Omental fat pad (tissue), 4 donors: ENCODE measurements at places on chromosomes 4 and X.

DNA sequence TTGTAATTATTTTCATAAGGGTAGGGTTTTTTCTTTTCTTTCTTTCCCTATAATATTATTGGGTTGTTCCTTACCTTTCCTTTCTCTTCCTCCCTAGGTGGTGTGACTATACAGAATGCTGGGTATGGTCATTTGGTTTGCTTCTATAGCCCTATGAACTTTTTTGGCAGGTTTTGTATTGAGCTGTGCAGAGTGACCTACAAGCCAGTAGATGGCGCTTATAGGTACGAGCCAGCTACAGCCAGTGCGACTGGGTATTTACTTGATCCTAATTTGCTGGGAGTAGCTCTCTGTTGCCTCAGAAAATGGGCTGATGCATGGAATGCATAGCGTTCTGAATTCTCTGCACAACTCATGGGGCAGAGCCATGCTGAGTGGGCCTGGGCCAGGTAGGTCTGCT, 423.3 kb downstream of the MAGEE1 start:
- DNase-seq = no peak

DNA sequence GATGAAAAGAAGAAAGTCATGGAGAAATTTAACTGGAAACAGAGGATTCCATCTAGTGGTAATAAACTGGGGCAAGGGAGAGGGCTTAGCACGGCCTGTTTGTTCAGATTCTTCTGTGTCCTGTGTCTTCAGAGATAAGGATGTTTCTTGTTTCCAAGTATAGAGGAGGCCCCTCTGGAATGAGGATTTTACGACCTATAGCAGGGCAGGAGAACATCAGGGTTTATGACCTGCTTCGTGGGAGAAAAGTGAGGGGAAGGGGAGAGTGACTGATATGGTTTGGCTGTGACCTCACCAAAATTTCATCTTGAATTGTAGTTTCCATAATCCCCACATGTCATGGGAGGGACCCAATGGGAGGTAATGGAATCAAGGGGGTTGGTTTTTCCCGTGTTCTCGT, 93.0 kb upstream of the LDB2 start:
- DNase-seq = no peak

GRCh38 chrX:54479136-54480111, 16.6 kb downstream of the FGD1 start:
- no peak for DNase-seq

GRCh38 chr4:101349801-101350064, 2.4 kb upstream of the PPP3CA start:
- no peak for DNase-seq

DNA sequence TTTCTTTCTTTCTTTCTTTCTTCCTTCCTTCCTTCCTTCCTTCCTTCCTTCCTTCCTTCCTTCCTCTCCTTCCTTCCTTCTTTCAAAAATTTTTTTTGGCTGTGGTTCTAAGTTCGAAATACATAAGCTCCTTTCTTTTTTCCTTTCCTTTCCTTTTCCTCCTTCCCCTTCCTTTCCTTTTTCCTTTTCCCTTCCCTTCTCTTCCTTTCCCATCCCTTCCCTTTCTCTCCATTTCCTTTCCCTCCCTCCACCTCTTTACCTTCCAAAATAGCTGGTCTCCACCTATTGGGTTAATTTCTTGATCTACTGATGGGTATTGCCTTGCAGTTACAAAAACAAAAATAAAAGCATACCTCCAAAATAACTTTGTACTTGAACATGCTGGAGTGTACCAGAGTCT, 73.4 kb upstream of the GPRIN3 start:
- no peak for DNase-seq

- peak; percentile 30 for DNase-seq
These were observed 97.4 kb downstream of the PHKA2 start for GRCh38 chrX:18886344-18887161.

GRCh38 chr4:120858776-120859175, 63.8 kb downstream of the PRDM5 start:
- no peak for DNase-seq

DNA sequence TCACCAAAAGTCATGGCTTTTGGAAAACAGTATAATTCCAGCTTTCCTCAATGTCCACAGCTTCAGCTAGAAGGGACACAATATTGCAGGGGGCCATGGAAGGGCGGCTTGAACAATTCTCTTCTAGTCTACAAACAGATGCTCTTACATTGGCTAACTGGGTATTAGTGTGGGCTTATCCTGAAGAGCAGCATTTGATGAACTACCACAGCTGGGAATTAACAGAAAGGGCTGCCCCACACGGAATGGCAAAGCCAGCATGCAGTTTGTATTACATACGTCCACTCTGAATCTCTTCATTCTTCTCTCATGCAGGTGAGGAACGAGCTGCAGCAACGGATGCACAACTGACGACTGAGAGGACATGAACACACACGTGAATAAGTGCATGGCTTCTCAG, 13.0 kb upstream of the PDCL2 start:
- DNase-seq = no peak

GRCh38 chr4:4418676-4419390, 31.9 kb downstream of the NSG1 start:
- DNase-seq = no peak

DNA sequence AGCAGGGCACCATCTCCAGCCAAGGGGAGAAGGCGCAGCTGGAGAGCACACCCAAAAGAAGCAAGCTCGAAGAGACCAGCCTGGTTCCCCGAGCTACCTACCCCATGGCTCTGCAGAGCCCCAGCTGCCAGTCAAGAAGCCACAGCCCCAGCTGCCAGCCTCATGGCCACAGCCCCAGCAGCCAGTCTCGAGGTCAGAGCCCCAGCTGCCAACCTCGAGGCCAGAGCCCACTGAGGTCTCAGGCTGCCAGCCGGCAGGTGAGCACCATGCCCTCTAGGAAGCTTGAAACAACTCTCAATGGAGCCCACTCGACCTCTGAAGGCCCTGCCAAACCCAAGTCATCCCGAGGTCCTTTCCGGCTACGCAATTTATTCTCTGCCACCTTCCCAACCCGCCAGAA, 27.0 kb upstream of the PRPS1 start:
- DNase-seq = no peak

GRCh38 chrX:10819973-10820372, 199.6 kb upstream of the MID1 start:
- no peak for DNase-seq

GRCh38 chrX:13565511-13565910, 3.9 kb upstream of the EGFL6 start:
- no peak for DNase-seq

GRCh38 chr4:140769209-140769608, 13.0 kb upstream of the TBC1D9 start:
- DNase-seq = no peak

DNA sequence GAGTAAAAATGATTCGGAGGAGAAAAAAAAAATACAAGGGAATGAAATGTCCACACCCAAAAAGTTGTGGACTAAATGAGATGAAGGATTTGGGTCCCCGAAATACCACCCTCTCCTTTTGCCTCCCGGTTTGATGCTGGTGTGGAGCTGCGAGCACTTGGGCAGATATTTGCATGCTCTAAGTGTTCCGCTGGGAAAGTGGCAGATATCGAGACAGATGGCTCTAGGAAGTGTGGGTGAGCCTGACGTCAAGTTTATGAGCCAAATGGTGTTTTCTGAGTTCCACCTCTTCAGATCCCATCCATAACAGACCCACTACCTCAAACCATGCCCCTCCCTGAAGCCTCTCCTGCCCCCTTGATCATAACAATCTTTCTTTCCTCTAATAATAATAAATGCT, 228.6 kb downstream of the QDPR start:
- no peak for DNase-seq

DNA sequence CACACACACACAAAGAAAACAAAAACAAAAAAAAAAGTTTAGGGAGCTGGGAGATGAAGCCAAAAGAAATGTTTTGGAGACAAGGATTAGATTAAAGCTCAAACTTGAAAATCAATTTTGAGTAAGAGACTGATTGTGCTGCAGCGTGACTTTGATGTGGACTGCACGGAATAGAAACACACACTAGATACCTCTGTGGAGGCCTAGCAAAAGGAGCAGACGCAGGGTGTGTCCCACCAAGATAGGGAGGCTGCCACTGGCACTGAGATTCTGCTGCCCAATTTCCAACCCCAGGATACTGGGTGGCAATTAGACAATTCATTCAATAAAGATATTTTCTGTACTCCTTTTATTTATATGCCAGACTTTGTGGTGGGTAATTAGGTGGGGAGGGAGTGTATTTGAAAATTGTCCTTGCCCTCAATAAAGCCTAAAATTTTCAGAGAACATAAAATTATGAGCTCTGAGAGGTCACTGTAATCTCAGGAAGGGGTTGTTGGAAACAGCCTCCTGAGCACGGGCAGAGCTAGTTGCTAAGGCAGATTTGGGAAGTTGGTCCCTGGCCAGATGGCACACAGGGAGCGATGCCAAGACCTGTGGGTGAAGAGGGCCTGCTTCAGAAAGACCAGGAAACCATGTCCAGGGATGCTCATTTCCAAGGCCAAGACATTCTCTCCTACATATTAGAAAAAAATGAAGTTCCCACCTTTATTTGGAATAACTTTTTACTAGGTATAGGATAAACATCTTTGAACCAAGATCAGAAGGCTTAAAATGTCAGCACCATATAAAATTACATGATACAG, 1.9 kb upstream of the PPP3CA start:
- no peak for DNase-seq

DNA sequence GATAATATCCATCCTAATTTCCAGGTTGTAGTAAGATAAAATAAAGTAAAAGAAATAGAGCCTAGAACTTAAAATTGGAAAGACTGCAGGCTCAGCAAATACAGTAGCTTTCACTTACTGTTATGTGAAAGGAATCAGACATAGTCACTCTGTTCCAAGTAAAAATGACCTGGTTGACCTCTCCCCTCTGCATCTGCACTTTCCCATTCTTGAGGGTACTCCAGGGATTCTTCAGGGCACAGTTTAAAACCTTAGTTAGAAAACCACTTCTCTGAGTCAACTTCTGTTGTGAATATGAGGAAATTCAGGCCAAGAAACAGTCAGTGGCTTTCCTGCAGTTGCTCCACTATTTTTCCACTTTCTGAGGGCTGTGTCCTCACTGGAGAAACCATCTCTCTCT, 42.9 kb downstream of the FRAS1 start:
- DNase-seq = no peak

DNA sequence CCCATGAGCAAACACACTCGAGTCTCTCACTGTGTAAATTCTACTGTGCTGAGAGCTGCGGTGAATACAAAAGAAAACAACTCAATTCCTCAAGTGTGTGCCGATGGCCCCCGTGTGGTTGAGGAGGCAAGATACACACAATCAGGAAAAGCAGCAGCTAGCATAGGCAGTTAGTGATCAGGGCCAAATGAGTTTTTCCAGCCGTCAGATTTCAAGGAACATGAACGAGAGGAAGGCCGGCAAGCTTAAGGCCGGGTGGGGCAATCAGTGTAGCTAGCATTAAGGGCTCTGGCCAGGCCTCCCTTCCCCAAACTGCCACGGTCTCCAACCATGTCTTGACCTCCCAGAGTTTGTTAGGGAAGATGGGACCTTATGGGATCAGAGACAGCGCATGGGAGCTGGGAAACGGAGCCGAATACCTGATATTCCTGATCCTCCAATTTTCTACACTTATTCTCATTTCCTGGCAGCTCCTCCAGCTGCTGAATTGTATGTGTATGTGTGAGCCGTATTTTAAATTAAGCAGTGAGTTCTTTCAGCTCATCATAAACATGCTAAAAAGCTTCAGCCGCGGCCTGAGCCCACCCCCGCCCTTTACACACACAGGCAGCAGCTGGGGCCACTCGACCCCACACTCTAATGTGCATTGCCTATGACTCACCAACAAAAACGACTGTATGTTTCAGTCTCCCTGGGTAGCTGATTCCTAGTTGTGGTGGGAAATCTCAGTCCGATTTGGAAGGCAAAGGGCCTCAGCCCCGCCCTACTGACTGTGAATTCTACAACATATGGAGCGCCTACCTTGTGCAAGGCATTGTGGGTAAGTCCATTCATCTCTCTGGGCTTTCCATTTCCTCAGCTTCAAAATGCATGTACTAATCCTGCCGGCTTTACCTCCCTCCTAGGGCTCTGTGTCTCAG, 59.9 kb downstream of the RTL9 start:
- no peak for DNase-seq

DNA sequence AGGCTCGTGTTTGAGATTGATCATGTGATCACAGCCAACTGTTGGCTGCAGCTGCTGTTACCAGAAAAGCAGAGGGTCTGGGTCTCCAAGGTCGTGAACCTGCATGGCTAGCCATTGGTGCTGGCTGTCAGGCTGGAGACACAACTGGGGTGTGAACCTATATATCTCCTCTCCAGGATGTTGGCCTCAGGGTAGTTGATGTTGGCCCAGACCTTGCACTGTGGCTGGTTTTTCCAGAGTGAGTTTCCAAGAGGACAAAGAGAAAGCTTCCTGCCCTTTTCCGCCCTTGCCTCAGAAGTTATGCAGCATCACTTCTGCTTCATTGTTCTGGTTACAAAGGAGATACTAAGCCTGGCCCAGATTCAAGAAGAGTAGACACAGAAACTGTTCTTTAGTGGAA, 607.8 kb upstream of the HS3ST1 start:
- no peak for DNase-seq

GRCh38 chrX:119155416-119156035, 27.9 kb upstream of the KIAA1210 start:
- DNase-seq = peak; percentile 25
